ENCODE measurements at places on chromosomes 2 and 18.

GRCh38 chr2:32377928-32378327 lies 21.1 kb downstream of the BIRC6 start:
- DNase-seq, result no peak

- no peak for DNase-seq
These were observed 16.5 kb upstream of the TGFA start for GRCh38 chr2:70570041-70570661.

DNA sequence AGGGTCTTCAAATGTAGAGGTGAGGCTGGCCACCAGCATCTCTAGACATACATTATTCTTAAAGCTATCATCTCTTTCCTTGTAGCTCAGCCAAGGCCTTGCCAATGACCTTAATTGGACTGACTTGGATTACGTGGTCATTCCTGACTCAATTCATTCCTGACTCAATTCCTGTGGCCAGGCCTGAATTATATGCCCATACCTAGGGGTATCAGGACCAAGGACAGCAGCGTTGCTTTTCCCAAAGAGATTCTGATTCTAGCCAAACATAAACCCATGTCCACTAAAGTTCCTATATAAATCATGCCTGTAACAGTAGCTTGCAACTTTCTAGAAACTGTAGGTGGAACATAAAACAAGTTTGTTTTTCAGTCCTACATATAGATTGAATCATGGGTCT lies 231.7 kb downstream of the ARL6IP6 start:
- no peak for DNase-seq

DNA sequence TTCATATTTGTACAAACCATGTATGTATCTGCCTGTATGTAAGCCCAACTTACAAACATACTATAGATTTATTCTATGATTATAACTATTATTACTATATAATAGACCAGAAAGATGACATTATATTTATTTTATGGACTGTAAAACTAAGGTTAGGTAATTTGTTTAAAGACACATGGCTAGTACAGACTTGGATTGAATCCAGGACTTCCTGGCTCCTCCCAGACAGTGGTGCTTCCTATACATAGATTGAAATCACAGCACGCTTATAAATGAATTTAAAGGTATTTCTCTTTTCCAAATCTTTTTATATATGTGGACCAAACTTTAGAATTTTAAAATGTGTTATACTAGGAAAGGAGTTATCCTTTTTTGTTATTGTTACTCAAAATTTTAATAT lies 151.6 kb upstream of the MYO3B start:
- no peak for DNase-seq

- DNase-seq, result no peak
These were observed 116.3 kb upstream of the SCN7A start for GRCh38 chr2:166610180-166610912.

DNA sequence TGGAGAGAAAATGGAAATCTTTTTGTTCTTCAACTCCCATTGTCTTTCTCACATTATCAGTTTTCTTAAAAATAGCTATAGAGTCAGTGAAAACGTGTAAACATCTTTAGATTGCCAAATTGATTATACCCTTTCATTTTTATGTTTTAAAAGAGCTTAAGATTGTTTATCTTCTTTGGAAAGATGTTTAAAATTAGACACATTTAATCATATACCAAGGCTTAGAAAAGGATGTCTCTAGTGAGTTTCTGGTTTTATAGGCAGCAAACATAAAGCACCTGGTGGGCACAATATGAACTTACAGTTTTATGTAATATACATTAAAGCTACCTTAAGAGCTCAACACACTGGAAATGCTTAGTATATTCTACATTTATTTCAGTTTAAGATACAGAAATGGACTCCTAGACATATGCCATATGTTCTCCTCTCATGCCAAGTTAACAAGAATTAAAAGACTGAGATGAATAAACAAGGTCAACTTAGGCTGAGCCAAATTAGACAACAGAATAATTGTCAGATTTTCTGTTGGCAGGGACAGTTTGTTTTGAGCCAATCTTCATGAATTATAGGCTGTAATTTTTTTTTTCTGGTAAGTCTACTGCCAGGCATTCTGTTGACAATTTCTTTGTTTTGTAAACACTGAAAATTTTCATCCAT lies 112.7 kb downstream of the OTX1 start:
- no peak for DNase-seq

DNA sequence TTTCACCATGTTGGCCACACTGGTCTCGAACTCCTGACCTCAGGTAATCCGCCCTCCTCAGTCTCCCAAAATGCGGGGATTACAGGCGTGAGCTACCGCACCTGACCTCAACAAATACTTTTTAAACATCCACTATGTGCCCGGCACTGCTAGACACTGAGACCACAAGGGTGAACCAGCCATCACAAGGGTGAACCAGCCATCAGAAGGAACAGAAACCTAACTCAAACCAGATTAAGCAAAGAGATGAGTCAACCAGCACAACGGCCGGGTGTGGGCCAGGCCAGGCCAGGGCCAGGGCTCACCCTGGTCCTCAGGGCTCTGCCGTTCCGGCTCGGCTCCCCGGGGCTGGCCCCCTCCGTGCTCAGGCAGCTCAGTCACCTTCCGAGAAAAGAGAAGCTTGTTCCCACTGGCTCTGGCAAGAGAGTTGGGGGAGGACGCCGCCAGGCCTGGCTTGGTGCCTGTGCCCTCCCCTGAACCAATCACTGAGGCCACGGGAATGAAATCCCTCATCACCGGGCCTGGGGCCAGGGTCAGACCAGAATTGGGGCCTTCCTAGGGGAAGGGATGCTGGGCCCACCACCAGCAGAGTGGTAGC lies 4.4 kb downstream of the TEX44 start:
- no peak for DNase-seq

- no peak for DNase-seq
These were observed 47.3 kb downstream of the PLEKHA3 start for GRCh38 chr2:178527592-178527991.

DNA sequence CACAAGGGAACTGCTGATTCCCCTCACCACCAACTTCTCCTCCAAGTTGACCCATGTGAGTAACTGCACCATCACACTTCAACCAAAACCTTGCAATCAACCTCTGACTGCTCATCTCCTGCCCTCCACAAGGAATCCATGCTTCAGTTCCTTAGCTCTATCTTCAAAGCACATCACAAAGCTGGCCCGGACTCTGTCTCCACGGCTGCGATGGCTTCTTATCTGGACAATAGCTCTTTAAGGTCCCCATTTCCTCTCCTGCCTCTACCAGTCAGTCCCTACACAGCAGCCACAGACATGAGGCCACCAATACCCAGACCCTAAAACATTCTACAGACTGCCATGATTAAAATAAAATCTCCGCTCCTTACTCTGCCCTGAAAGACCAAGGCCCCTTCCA lies 25.7 kb downstream of the MBOAT2 start:
- DNase-seq, result no peak

DNA sequence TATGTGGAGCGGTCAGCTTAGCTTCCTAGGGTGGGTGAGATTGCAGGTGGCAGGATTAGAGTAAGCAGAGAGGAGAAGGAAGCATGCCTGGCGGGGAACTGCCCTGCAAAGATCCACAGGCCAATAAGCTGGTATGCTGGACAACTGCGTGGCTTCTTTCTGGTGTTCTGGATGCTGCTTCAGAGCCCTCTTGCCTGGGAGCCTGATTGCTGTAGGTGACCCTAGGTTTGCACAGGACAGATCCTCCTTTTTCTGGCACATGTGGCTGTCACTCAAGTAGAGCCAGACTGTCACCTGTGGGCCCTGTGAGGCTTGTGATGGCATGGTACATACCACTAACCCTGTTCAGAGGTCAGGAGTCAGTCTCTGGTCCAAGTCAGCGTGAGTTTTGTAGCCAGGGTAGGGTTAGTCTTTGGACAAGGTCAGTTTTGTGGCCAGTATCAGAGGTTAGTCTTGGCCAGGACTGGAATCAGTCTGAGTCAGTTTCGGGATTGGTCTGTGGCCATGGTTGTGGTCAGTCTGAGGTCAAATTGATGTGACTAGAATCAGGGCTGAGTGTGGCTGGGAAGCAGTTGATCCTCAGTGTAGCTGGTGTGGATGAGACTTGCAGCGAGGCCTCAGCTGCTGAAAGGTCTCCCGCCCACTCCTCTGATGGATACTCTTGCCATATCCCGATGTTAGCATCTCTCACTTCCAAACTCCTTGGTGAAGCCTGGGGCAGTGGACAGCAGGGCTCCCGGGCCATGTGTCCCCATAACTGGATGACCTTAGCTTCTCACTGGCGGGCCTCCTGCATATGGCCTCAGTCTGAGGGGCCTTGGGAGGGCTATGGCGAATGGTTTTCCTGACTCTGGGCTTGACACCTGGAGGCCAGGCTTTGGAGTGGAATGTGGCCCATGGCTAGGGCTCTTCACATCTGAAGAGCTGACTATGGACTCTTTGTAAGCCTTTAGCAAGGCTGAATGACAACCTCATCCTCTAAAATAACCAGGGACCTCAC lies 260.5 kb downstream of the DYSF start:
- no peak for DNase-seq

DNA sequence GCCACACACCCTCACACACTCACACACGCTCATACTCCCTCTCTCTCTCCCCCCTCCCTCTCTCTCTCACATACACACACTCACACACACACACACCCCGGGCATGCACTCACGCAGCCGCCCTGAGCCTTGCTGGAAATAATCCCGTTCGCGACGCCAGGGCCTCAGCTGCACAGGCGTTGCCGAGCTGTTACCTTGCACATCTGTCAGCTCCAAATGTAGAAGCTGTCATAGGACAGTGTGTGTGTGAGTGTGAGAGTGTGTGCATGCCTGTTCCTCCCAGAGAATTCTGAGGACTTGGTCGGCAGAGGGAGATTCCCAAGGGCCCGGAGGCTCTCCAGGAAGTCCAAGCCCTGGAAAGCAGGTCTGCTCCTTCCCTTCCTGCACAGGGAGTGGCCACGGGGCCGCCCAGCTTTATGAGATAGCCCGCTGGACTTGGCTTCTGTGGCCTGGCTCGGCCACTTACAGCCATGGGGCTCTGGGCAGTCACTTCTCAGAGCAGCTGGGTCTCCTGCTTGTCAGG lies 8.6 kb downstream of the SPR start:
- DNase-seq, result no peak

GRCh38 chr2:119068154-119068725 lies 90.3 kb downstream of the C1QL2 start:
- no peak for DNase-seq

- DNase-seq, result no peak
These were observed 132.9 kb downstream of the CDH2 start for GRCh38 chr18:28044036-28044435.

DNA sequence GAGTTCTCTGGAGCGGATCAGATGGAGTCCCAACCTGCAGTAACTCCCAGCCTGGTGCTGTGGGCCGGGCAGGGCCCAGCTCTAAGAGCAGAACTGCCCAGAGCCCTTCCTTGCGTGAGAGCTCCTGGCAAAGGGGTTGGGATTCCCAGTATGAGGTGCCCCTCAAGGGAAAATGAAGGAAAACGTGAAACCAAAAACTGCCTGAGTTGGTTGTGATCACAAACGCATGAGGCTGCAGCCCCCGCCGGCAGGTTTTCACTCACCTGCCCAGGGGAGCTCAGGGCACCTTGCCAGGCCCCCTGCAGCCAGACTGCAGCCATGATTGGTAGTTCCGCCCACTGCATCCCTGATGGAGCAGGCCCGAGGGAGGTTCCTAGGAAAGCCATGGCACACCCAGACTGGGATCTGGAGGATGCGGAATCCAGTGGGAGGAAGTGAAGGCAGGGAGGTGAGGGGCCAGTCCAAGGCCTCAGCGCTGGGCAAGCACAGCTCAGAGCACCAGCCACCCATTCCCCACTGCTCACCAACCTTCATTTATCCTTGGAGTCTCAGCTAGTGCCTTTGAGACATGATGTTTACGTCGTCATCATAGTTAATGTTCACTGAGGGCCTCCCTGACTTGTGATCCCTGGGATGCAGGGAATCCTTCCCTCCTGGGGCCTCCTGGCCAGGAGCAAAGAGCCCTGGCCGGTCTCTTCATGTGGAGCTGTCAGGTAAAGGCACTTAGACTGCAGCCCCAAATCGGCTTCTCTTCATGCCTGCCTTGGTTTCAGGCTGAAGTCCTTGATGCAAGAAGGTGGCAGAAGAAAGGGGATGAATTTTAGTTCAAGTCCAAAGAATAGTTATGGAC lies 103.2 kb downstream of the INHBB start:
- no peak for DNase-seq

DNA sequence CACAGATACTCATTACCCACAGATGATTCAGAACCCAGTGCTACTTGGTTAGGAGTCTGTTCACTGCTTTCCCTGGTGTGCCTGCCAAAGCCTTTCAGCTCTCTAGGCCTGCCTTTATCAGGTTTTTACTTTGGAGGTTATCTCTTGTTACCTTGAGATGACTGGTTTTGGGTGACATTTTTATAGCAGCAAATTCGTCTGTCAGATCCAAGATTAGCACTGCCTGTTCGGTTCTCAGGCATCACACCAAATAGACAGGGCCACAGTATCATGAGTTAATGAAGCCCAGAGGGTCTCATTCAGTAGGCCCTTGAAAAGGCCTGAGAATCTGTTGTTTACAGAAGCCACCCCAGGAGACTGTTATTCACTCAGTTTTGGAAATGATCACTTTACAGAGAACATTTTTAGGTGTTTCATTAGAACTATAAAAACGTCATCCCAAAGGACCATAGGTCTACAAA lies 121.2 kb downstream of the OSBPL6 start:
- DNase-seq, result no peak

GRCh38 chr2:56128235-56128634 lies 55.6 kb upstream of the CCDC85A start:
- no peak for DNase-seq

GRCh38 chr2:78778756-78779510 lies 246.6 kb upstream of the REG3G start:
- no peak for DNase-seq

GRCh38 chr2:174383796-174384195 lies 11.7 kb upstream of the SCRN3 start:
- DNase-seq, result no peak

- DNase-seq, result no peak
These were observed 70.3 kb downstream of the KCNF1 start for GRCh38 chr2:10981941-10982431.

- DNase-seq, result no peak
These were observed 42.1 kb downstream of the HDLBP start for GRCh38 chr2:241273210-241274020.

- no peak for DNase-seq
These were observed 73.5 kb downstream of the MYO1B start for GRCh38 chr2:191318729-191319078.

DNA sequence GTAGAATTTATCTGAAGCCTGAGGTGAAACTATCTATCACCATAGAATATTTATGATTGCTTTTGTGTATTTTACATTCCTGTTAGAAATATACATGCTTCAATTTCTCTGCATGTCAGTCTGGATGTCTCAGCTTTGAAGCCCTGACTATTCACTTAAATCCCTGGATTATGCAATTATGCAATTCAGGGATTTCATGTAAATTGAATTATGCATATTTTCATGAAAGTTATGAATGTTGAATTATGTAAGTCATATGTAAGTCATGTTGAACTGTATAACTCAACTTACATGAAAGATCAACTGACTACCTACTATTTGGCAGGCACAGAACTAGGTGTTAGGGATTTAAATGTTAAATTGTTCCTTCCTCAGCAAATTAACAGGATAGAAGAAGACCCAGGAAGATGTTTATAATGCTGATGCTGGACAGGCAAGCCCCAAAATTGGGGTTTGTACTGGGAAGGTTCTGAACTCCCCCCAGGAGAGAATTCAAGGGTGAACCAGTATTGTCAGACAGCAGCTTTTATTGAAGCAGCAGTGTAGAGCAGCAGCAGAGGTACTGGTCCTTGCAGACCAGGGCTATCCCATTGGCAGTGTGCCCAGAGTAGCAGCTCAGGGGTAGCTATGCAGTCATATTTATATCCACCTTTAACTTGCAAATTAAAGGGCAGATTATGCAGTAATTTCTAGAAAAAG lies 236.5 kb downstream of the ZNF804A start:
- DNase-seq, result no peak

- peak; percentile 31 for DNase-seq
These were observed 41.3 kb downstream of the VPS54 start for GRCh38 chr2:63977904-63978303.

All from activated T-cell treated with anti-CD3 and anti-CD28 coated beads, Interleukin-2, amount 50 U/mL, for 48 hours (primary cell).